ENCODE measurements at places on chromosomes 11 and 22.
A peak's percentile ranks its signal among the peaks of the same experiment; 100 is the strongest.

DNA sequence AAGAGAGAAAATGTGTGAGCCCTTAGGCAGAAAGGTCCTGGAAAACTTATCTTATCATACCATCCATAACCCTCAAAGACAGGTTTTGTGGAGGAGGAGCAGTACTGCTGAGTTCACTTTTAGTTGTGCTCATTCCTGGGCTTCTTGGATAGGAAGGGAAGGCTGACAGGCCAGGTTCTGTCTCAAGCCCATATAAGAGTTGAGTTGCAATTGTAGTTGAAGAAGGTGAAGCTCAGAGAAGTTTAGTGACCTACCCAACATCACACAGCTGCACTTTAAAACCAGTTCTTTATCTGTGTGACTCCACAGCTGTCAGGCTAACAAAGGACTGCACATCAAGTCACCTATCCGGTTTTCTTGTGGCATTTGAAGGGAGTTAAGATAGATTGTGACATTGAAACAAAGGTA lies 13.0 kb downstream of the TEAD1 start:
- DNase-seq: no peak
- no peaks in the 10 kb centered on the region for H3K27me3 ChIP-seq
- H3K27ac ChIP-seq: no peak overlapping the region
- no peak overlapping the region for H3K4me3 ChIP-seq
- no peaks in the 10 kb centered on the region for H3K36me3 ChIP-seq

DNA sequence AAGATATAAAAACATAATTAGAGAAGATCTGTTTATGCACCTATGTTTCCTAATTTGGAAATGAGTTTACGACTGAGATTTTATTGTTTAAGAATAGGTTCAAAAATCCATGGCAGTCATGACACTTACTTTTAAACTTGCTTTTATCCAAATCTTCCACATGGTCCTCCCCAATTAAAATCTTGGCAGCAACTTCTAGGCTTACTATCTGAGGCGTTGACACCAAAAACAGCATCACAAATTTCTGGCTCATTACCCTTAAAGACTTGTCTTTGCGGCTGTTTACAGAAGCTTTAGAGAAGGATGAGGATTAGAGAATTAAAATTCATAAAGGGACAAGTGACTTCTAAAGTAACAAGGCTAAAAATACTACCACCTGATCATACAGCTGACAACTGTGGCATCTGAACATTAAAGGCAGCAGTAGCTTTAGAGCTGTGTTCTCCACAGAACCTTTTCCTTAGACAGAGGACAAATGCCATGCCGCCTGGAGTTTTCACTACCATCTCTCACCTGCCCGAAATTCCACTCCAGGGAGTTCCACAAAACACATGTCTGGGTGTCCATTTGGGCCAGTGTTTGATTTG lies 6.4 kb downstream of the E2F8 start:
- no peaks in the 10 kb centered on the region for H3K27me3 ChIP-seq
- H3K36me3 ChIP-seq: no peaks in the 10 kb centered on the region
- H3K27ac ChIP-seq: no peak overlapping the region
- no peak overlapping the region for H3K4me3 ChIP-seq
- H3K4me1 ChIP-seq: no peaks in the 10 kb centered on the region

- no peak overlapping the region for H3K27ac ChIP-seq
- DNase-seq: no peak
- H3K4me1 ChIP-seq: no peaks in the 10 kb centered on the region
- H3K27me3 ChIP-seq: no peaks in the 10 kb centered on the region
- no peak overlapping the region for H3K4me3 ChIP-seq
- no peaks in the 10 kb centered on the region for H3K36me3 ChIP-seq
Observed at GRCh38 chr11:32081129-32081641, 9.7 kb upstream of the RCN1 start.

DNA sequence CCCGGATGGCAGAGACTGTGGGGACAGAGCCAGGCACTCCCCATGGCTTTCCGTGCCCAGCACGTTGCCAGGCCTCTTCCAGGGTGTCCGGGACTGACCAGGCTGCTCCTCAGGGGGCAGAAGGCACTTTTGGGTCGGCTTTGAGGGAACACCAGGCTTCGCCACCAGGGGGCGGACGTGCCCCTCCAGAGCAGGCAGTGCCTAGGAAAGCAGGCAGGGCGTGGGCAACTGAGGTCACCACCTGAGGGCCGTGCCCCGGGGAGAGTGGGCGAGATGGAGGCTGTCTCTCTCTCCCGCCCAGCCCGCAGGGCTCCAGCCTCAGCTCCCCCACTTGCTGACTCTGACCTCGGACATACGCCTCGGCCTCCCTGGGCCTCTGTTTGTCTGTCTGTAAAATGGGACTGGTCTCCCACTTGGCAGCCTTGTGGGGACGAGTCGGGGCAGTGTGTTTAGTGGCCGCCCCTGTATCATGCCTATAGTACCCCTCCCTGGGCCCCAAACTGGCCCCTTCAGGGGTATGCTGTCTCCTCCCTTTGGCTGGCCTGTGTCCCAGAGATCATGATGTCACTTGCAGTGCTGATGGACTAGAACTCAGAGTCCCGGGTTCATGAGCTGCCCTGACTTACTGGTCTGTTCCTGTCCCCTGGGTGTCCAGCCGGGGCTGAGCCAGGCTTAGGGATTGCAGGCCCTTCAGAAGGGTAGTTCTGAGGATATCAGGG lies 4.4 kb upstream of the PRR5 start:
- DNase-seq: peak; percentile 84
- H3K36me3 ChIP-seq: no peaks in the 10 kb centered on the region
- H3K4me3 ChIP-seq: no peak overlapping the region
- H3K27me3 ChIP-seq: peaks cover 3% of the 10 kb centered on the region
- H3K4me1 ChIP-seq: peaks cover 6% of the 10 kb centered on the region

DNA sequence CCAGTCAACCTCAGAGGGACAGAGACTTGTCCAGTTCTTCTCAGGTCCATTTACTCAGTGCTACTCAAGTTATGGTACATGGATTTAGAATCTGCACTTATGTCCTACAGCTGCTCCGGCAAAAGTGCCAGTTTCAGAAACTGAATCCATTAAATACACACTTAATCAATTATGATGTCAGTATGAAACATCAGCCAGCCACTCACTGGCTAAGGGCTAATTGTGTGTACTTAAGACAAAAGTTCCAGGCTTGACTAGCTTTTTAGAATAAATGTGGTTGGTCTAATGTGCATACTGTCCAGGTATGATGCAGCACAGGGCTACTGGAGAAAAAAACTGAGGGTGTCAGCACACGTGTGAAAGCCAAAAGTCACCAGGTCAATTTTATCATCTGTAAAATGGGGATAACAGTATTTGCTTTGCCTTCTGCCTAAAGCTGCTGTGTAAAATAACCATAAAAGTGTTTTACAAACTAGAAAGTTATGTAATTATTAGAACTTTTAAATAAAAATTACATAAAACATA lies 55.4 kb upstream of the CYP2D6 start:
- H3K36me3 ChIP-seq: no peaks in the 10 kb centered on the region
- no peak overlapping the region for H3K4me3 ChIP-seq
- H3K27ac ChIP-seq: no peak overlapping the region

- no peaks in the 10 kb centered on the region for H3K36me3 ChIP-seq
- DNase-seq: no peak
- H3K27ac ChIP-seq: no peak overlapping the region
- H3K4me3 ChIP-seq: no peak overlapping the region
- H3K4me1 ChIP-seq: no peaks in the 10 kb centered on the region
- no peaks in the 10 kb centered on the region for H3K27me3 ChIP-seq
Observed at GRCh38 chr11:42521994-42522393, 789.8 kb upstream of the API5 start.

DNA sequence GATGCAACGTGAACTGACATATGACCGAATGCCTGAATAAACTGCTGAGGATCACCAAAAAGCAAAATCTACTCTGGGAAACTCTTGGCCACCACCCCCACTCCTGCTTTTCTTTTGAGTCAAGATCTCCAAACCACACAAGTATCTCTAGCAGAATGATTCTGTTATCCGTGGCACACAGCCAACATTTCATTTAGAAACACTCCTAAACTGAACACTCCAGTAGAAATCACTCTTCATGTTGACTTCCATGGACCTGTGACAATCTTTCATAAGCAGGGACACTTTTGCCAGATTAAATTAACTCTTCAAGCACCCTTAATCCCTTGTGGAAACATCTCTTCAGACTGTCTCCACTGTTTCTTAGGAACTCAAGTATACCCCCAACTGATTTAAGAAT lies 44.4 kb downstream of the VSIG10L2 start:
- no peak overlapping the region for H3K27ac ChIP-seq
- no peaks in the 10 kb centered on the region for H3K36me3 ChIP-seq
- H3K4me3 ChIP-seq: no peak overlapping the region
- DNase-seq: peak; percentile 48

DNA sequence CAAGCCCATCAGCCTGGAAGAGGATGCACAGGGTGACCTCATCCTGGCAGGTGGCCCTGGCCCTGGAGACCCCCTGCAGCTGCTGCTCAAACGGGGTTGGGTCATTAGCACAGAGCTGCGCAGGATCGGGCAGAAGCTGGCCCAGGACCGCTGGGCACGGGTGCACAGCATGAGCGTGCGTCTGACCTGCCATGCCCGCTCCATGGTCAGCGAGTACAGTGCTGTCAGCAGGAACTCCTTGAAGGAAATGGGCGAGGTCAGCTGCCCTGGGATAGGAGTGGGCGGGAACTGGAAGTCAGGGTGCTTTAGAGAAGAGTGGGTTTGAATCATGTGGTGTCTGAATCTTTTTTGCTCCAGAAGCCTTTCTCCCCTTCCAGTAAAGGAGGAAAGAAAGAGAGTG lies 61.1 kb downstream of the INSC start:
- H3K4me3 ChIP-seq: no peak overlapping the region
- no peak for DNase-seq
- no peaks in the 10 kb centered on the region for H3K4me1 ChIP-seq
- H3K27me3 ChIP-seq: no peaks in the 10 kb centered on the region
- no peak overlapping the region for H3K27ac ChIP-seq
- H3K36me3 ChIP-seq: no peaks in the 10 kb centered on the region

- H3K4me1 ChIP-seq: peaks cover 3% of the 10 kb centered on the region
- H3K27ac ChIP-seq: peak overlapping the region; percentile 45
- no peaks in the 10 kb centered on the region for H3K36me3 ChIP-seq
- no peak for DNase-seq
Observed at GRCh38 chr11:132072044-132072857, 701.8 kb downstream of the NTM start.

- H3K36me3 ChIP-seq: no peaks in the 10 kb centered on the region
- H3K27ac ChIP-seq: no peak overlapping the region
- peaks cover 55% of the 10 kb centered on the region for H3K27me3 ChIP-seq
- no peak for DNase-seq
- no peaks in the 10 kb centered on the region for H3K4me1 ChIP-seq
Observed at GRCh38 chr22:45077826-45078334, 68.1 kb upstream of the PHF21B start.

DNA sequence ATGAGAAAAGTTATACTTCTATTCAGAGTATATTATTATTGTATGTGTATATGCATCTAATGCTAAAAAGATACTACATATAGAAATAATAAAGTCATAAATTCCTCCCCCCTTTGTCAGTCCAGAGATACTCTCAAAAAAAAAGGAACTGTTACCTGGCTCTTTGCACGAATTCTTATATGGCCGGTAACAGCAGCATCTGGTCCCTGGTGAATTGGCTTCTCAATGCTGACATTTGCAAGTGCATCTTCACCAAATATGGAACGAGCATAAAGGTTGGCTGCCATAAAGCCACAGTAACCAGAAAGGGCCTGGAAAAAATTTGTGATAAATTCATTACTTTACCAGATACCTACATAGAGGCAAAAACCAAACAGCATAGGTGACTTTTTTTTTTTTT lies 41.2 kb downstream of the COPB1 start:
- no peak overlapping the region for H3K4me3 ChIP-seq
- H3K27ac ChIP-seq: no peak overlapping the region
- H3K27me3 ChIP-seq: no peaks in the 10 kb centered on the region

DNA sequence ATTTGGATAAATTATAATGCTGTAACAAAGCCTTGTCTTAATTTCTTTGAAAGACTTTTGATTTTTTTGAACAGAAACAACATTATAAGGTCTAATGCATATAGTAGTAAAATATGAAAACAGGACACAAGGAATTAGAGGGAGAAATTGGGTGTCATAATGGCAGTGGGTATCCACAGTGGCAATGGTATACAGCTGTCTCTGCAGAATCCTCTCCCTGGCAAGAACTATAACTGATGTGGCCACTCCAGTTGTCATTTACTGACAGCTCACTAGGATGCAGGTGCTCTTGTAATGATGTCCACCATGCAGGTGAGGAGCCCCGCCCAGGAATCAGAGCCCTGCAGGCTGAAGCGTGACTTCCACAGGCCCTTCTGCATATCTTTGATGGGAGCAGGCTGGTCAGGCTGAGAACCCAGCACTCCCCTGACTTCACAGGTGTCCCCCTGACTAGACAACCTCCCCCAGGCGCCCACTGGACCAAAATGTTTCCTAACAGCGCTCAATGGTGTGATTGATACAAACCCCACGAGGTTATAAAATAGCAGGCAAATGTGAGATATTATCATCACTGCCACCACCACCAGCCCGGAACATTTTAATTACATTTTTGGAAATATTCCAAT lies 32.8 kb upstream of the SERPIND1 start:
- no peaks in the 10 kb centered on the region for H3K27me3 ChIP-seq
- no peak overlapping the region for H3K4me3 ChIP-seq
- DNase-seq: no peak
- H3K36me3 ChIP-seq: peaks cover 24% of the 10 kb centered on the region
- H3K4me1 ChIP-seq: no peaks in the 10 kb centered on the region

- no peak overlapping the region for H3K27ac ChIP-seq
- DNase-seq: no peak
- H3K4me3 ChIP-seq: no peak overlapping the region
Observed at GRCh38 chr11:2576111-2576510, 123.7 kb downstream of the KCNQ1OT1 start.

GRCh38 chr11:27871056-27871455 lies 170.8 kb upstream of the BDNF start:
- DNase-seq: no peak
- no peak overlapping the region for H3K27ac ChIP-seq
- no peaks in the 10 kb centered on the region for H3K27me3 ChIP-seq
- no peaks in the 10 kb centered on the region for H3K36me3 ChIP-seq

DNA sequence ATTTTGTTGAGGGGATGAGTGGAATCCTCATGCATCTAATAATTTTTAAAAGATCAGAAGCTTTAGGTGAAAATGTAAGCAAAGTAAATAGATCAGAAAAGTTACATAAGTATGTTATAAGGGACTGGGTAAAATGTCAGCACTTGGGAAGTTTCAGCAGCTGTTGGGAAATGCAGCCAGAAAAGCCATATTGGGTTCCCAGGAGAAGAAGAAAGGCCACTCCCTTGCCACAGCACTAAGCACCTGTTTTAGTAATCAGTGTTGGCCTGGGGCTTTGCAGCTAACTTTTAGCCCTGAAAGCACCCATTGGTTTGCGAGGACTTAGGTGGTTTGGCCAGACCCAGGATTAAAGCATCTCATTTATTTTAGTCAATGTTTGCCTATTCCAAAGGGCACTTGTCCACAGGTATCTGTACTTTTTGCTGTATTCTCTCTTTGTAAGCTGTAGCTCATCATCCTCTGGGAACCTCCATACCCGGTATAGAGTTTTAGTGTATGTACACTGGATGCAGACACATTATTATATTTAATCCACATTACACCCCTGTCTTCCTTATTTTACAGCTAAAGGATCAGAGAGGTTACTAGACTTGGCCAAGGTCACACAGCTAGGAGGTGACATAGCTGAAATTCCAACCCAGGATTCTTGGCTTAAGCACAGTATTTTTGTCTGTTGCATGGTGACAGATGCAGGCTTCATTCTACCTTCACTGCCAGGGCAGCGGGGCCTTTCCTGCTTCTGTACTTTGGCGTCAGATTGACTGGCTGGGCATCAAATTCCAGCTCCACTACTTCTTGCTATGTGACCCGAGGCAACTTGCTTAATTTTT lies 127.7 kb upstream of the SESN3 start:
- no peaks in the 10 kb centered on the region for H3K36me3 ChIP-seq
- no peak overlapping the region for H3K27ac ChIP-seq
- H3K4me1 ChIP-seq: peaks cover 28% of the 10 kb centered on the region
- no peaks in the 10 kb centered on the region for H3K27me3 ChIP-seq
- DNase-seq: no peak
- H3K4me3 ChIP-seq: no peak overlapping the region
